Stimulated activated CD8-positive, alpha-beta memory T cell treated with anti-CD3 and anti-CD28 coated beads, Interleukin-2, amount 100 ng/mL, for 1 hour (primary cell): ENCODE measurements at places on chromosomes 7 and 10.

- DNase-seq, result no peak
Observed at GRCh38 chr10:116307455-116307854, 16.8 kb upstream of the CCDC172 start.

GRCh38 chr7:145643981-145644380 lies 472.6 kb upstream of the CNTNAP2 start:
- DNase-seq, result no peak

DNA sequence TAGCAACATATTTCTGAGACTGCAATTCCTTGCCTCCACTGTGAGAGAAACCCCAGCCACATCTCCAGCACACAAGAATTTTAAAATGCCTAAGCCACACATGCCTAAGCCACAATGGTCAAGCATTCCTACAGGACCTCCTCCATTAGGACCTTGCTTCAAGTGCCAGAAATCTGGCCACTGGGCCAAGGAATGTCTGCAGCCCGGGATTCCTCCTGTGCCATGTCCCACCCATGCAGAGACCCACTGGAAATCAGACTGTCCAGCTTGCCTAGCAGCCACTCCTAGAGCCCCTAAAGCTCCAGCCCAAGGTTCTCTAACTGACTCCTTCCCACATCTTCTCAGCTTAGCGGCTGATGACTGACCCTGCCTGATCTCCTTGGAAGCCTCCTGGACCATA lies 117.5 kb downstream of the AHR start:
- DNase-seq, result no peak

DNA sequence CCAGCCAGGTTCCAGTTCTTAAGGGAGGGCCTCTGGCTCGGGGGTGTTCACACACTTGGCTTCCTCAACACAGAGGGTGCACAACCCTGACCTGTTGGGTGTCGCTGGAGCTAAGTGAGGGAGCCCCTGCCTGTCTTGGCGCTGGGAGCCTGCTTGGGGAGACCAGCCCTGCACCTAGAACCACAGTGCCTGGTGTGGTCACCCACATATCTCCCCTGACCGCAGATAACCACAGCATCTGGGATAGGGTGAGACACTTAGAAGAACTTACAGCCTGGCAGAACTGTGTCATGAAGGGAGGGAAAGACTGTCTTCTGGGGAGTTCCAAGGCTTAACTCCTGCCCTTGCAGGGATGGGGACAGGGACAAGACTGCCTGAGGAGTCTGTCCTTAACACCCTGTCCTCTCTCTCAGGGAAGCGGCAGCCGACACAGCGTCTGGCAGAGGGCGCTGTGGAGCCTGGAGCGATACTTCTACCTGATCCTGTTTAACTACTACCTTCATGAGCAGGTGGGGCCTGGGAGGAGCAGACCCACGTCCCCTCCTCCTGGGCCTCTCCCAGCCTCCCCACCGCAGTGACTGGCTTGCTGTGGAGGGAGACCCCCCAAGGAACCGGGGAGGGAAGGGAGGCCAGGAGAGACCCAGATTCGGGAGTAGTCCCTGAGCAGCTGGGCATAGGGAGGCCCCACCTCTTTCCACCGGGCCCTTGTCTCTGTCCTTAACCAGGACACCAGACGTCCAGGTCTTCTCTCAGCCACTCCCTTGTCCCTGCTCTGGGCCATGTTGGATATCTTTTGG lies 59.0 kb downstream of the PALD1 start:
- no peak for DNase-seq

- DNase-seq, result no peak
Observed at GRCh38 chr7:24617957-24618616, 44.8 kb downstream of the PALS2 start.

GRCh38 chr10:112949875-112950507 lies at the start of gene TCF7L2:
TCF7L2 (plus strand) TSS chr10:112950247; CDS start chr10:112950757, 510 bp downstream.
- DNase-seq, result peak; percentile 44

DNA sequence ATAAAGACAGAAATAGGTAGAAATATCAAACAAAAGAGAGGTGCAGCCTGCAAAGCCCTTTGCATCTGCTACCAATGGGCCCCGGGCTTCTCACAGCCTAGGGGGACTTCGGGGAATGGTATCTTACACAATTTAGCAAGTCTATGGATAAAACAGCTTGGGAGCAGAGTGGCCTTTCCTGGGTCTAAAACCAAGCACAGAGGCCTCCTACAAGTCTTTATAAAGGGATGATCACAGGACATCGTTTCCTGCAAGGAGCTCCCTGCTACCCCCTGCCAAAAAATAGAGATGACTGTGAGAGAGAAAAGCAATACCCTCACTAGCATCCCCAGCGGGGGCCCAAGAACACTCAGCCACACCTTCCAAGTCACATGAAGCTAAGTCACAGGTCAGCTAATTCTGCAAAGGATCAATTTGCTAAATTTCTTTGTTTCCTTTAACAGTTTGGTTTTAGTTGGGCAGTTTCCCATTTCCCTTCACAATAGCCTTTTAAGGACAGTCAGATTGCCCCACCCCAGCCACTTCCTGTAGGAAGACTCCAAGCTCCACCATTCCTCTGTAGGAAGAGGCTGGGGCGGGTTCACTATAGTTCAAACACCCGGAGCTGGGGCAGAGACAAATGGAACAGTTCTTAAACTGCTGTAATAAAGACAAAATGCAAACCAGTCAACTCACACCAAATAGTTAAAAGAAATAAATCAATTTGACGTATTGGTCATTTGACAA lies 105.5 kb downstream of the SLIT1 start:
- no peak for DNase-seq

DNA sequence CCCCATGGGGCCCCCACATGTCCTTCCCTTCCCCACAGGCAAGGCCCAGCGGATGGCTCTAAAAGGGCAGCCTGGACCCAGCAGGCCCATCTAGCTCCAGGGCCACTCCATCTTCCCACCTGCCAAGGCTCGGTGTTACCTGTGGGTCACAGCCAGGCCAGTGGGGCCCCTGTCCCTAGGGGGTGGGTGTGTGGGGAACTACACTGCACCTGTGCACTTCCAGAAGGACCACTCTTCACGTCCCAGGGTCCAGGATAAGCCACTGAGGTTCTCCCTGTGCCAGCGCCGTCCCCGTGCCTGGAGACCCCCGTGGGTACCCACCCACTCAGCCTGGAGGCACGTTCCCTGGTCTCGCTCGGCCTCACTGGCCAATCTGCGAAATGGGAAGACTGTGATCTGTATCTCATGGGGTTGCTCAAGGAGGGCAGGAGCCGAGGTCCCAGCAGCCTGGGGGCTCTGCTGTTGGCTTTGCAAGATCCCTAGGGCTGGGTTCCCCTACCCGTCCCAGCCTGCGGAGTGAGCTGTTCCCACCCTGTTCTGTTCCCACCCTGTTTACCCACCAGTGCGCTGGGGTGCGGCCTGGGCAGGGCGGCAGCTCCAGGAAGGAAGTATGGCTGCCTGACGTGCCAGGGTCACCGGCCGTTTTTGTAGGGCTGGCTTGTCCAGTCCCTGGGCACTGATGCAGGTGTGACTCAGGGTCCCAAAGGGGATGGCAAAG lies 4.6 kb downstream of the PWWP2B start:
- DNase-seq, result no peak

GRCh38 chr7:158315881-158316280 lies 271.7 kb downstream of the PTPRN2 start:
- DNase-seq, result no peak

DNA sequence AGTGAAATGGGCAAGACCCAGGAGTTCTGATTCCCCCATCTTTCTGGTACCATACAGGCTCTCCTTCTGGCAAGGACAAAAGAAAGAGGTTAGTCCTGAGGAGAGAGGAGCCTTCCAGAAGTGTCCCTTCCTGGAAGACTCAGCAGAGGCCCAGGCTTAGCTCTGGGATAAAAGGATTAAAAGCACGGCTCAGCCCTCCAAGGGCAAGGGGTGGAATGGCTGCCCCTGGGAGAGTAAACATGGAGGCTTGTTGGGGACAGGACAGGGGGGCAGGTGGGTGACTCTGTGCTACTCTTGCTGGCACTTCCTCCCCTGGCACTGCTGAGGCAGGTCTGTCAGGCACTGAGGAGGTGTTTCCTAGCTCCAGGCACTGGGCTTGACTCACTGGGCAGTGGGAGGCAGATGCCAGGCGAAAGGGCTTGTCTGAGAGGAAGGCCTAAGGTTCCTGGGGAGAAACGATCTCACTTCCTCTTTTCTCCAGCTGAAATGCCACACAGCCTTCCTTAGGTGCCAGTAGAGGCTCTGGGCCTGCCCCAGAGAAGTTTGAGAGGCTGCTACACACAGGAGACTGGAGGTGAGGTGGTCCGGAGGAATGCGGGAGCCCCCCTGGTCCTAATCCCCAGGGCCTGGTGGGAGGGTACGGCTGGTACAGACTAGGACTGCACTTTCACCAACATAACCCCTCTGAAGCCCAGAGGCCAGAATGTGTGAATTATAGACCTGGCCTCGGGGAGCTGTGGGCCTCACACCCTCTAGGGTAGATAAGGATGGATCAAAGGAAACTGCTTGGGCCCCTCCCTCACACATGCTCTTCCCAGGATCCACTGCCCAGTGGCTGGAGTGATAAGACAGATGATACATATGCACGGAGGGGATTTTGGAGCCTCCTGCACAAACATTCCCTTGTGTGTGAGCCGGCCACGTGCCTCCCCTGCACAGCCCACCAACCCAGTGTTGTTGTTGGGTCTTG lies 63.2 kb upstream of the PODXL start:
- no peak for DNase-seq

DNA sequence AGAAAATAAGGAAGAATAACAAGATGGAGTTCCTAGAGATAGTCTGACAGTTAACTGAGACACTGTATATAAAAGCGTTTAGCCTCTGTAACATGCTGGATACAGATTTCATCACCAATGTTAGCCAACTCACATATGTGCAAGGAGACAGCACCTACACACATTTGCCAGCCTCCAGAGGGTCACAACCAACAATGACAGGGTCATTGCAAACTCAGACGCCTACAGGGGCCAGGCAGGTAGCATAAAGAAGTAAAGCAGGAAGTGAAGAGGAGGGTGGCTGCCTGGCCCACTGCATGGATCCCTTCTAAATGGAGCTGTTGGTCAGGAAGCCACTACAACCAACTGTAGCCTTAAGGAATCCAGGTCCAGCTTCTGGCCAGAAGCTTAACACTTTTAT lies 50.4 kb downstream of the NRAP start:
- no peak for DNase-seq

DNA sequence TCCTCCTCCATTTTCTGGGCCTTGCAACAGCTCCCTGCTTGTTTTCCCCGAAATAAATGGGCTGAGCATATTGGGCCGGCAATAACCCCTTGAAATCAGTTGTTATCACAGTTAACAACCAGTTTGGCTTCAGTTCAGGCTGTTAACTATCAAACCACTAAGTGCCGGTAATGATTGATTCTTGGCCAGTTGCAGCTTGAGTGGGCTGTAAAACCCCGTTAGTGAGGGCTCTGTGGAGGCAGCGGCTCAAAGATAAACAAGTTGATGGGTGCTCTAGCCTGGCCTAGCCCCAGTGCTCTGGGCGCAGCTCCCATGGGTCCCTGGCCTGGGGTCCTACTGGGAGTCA lies 8.3 kb downstream of the FGF8 start:
- no peak for DNase-seq

DNA sequence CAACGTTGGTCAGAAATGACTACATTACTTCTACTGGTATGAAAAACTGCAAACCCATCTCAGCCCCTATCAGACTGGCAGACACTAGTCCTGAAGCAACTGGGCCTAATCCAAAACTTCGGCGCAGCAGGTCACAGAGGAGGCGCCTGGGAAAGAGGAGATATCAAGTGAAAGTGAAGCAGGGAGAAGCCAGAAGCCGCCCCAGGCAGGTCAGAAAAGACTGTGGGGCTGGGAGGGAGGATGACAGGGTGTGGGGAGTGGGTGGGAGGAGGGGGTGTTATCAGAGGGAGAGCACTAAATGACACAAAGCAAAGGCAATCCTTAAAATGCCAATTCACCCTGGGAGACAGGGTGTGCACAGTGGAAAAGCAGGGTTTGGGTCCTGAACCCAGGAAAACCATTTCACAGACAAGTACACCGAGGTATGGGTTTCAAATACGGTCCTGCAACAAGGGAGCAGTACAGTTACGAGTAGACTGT lies 731 bp downstream of the CHCHD3 start:
- DNase-seq, result no peak

- DNase-seq, result no peak
Observed at GRCh38 chr7:34015651-34016050, 110.3 kb downstream of the BMPER start.

DNA sequence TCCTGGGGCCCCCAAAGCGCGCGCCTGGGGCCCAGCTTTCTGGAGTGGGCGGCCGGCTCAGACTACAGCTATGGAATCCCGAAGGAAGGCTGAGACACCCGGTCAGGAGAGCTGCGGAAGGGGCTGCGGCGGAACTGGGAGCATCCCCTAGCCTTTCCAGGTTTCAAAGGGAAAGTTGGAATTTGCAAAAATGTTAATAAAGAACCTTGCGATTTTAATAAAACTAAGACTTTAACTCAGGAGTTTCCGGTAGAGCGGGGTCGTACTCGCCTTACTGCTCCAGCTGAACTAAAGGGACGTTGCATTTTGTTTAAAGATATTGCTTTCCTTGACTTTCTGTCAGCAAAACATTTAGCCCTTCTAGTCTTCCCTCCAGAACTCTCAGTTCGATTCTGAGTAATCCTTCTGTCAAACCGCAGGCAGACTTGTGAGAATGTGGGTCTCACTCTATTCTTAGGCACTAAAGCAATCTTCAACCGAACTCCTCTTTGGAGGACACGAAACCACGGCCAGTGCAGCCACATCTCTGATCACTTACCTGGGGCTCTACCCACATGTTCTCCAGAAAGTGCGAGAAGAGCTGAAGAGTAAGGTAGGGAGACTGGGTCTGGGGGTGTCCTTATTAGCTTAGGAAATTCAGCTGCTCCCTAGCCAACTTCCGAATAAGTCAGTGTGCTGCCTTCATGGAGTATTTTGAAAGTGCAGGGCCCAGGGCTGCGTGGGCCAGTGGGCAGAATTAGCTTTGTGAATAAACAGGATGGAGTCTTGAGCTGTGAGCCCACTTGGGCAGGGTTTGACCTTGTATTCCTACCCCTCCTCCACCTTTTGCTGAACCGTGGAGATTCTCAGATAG lies 1.9 kb downstream of the CYP26A1 start:
- no peak for DNase-seq

DNA sequence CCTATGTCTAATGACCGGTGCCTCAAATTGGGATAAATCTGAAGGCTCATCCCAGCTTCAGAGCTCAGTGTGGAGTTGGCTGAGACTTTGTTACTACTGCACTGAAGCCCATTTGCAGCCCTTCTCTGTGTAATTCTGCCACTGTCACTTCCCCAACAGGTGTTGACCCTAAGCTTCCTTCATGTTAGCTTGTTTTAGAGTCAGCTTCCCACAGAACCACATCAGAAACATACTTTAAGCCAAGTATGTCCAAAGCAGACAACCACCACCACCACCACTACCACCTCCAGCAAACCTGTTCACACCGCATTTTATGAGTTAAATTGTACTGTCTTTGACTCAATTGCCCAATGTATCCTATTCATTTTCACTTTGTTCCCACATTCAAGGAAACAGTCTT lies 25.2 kb upstream of the GNAT3 start:
- DNase-seq, result no peak

DNA sequence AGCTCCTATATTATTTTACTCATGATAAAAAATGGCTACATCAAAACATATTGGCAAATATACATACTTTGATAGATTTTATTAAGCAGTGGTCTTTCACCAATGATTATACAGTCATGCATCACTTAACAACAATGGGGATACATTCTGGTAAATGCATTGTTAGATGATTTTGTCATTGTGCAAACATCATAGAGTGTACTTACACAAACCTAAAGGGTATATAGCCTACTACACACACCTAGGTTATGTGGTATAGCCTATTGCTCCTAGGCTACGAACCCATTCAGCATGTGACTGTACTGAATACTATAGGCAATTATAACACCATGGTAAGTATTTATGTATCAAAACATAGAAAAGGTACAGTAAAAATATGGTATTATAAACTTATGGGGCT lies 98.9 kb upstream of the IL6 start:
- DNase-seq, result no peak

GRCh38 chr10:117545141-117546019 lies 2.8 kb downstream of the EMX2 start:
- no peak for DNase-seq
